ENCODE measurements at places on chromosomes 5 and 9.

DNA sequence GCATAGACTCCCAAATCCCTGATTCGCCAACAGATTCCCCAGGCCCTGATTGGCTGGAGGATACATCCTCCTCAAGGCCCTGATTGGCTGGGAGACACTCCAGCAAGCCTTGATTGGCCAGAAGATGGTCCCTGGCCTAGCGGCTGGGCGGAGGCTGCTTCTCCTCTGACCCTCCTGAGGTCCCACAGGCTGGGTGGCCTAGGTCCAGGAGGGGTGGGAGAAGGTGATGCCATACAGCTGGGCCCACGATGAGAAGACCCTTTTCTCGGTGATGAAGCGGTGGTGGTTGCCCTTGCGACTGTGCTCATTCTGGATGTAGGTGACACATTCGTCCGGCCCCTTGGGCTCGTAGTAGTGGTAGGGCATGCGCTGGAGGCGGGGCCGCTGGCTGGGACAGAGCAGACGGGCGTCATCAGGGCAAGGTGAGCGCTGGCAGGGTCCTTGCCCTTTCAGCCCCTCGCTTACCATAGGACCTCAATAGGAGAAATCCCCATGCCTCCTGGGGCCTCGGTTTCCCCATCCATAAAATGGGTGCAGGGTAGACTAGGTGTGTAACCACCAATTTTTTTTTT, 9.0 kb upstream of the AK1 start:
- no peak for DNase-seq

- DNase-seq: no peak
Observed at GRCh38 chr9:28820741-28821140, 1247.5 kb upstream of the C9orf72 start.

DNA sequence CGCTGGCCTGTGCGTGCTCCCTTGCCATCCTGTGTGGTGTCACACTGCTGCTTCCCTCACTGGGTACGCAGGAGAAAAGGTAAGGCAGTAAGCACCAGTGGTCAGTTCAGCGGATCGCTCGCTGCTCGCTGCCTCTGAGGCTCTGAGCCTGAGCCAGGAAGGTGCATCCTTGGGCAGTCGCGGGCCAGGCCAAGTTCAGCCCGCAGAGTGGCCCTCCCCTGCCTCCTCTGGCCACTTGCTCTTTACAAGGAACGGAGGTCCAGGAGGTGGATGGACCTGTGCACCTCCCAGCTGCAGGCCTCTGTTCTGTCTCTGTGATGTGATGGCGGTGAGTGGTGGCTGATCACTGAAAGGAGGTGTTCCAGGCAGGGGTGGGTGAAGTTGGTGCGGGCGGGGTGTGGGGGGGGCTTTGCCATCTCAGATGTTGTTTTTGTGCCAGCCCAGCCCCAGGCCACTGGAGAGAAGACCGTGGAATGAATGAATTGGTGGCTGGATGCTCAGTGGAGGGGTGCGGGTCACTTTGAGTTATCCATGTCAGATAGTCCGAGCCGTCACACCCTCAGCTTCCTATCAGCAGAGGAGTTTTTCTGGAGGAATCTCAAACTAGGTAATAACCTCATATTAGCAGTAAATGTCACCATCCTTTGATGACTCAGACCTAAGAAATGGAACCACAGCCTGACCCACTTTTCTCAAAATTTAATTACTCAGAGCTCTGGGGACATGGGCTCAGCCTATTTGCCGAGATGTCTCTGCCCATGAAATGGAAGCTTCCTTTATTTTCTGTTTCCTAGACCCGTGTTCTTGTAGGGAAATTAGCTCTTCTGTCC, 7.3 kb downstream of the COL5A1 start:
- no peak for DNase-seq

DNA sequence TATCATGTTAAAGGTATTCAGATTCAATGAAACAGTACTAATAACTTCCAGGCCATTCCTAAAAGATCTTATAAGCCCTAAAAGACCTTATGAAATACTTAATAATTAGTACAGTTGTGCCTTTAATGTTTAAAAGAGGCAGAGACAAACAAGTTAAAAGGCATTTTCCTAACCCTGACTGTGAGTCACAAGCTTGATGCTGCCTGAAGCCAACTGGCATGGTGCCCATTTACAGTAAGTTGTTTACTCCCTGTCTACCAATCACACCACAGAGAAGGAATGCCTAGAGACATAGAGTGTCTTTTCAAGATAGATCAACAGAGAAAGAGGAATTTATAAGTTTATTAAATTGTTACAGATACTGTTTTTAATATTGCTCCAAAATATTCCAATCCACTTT, 47.8 kb downstream of the NR3C1 start:
- no peak for DNase-seq

- DNase-seq: no peak
Observed at GRCh38 chr9:89929673-89930480, 325.1 kb downstream of the GADD45G start.

- no peak for DNase-seq
Observed at GRCh38 chr9:89422151-89422975, 75.5 kb downstream of the SEMA4D start.

DNA sequence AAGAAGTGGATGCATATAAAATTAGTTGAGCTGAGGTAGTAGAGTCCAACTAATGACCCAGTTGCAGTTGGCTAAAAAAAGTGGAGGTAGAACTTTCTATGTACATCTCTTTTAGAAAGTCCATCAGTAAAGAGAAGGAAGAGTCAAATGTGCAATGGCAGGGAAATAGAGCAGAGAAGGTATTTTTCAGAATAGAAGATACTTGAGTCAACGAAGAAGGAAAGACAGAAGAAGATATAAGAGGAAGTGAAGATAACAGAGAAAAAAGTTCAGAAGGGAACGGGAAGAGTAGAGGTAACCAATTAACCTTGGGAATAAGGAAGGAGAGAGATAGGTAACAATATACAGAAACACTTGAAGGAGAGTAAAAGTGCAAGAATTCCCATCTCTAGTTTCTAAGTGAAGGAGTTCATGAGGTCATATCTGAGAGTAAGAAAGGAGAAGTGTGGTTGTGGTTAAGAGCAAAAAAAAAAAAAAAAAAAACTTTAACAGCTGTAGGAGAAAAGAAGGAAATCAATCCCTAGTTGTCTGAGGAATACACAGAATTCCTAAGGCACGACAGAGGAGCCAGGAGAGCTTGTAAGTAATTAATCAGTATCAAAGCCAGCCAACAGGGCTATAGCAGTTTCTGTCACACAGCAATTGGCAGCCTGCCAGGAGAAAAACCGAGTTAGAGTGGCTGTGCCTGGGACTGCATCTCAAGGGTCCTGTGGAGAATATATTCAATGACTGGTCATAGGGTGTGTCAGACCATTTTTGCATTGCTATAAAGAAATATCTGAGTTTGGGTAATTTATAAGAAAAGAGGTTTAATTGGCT, 61.0 kb downstream of the ARL15 start:
- no peak for DNase-seq

GRCh38 chr5:91293131-91293530, 90.0 kb downstream of the ARRDC3 start:
- DNase-seq: no peak

DNA sequence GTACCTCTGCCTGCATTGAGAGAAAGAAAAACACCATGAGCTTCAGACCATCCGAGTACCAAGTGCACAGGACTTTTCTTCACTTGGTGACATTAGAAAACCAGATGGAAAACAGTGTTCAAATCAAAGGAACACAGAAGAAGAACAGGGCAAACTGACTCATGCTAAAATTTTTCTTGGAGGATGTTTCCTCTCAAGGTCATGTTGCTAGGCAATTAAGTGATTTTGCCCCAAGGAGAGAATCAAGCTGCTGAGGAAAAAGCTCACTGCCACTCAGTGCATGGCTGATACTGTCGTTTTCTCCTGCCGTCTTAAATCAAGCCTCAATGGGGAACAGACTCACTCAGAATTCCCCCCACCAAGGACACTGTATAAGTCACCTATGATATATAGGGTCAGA, 57.9 kb upstream of the SIMC1 start:
- DNase-seq: no peak

- DNase-seq: no peak
Observed at GRCh38 chr5:160303690-160304089, 8.7 kb downstream of the CCNJL start.

DNA sequence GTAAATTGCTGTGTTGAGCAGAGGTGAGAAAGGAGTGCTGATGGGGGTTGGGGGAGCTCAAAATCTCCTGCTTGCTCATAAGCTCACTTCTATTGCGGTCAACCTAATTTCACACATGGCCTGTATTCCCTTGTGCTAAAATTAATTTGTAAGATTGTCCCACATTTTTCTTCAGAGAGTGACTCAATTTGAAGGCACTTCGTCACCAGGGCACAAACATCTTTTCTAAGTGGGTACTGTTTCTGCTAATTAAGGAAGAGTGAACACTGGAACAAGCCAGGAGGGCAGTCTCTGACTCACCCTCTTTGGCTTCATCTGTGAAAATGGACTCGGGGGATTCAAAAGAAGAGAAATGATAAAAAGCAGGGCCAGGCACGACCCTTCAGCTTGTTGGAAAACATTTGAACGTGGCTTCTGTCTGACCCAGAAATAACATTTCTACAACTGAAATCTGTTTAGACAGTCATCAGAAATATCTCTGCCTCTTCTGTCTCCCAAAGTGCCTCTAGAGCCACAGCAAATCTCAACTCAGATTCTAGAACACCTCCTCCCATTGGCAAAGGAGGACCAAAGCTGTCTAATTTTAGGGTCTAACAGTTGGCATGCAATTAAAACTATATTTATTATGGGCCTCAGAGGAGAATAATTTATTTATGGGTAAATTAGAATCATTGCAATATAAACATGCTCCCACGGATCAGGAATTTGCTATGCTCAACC, 49.8 kb downstream of the FEM1C start:
- no peak for DNase-seq

DNA sequence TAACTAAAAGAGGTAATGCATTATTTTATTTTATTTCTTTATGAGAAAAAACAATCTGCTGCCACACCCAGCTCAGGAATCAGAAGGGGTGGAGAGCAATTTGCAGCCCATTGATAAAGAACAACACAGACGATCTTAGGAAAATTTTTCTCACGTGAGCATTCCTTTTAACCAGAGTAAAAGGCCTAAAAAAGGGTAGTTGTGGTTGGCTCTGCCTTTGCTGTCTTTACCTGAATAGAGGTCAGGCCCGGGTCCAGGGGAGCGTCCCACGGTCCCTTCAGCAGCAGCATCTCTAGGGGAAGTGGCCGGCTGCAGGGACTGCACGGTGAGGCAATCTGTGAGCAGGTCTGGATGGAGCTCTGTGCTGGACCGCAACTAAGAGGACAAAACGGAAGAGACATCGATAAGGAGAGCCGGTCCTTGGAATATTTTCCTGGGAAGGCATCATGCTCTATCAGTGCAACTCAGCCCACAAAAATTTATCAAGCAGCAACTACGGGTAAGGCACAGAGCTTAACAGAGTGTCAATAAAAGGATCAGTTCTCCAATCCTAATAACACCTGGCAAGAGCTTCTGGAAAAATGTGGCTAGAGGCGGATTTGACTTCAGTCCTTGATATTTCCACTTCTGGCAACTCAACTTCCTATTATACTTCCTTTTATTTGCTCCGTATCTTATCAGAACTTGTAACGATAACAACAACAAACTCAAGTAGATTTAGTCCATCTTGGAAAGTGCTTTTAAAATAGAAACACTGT, 372.8 kb upstream of the RFX3 start:
- DNase-seq: no peak

DNA sequence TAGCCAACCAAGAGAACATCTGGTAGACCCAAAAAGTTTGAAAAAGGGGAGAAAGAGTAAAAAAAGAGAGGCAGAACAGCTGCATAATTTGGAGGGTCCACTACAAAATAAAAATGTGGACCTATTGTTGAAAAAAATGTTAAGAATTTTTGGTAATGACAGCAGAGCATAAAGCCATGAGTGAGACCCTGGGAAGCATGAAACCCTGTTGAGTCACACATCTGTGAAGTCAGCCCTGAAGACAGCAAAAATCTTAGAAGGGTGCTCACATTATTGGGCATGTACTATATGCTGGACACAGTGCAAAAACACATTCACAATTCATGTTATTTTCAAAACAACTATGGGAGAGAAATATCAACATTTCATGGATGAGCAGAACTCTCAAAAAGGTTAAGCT, 56.4 kb upstream of the LIFR start:
- DNase-seq: no peak
